ENCODE measurements at places on chromosomes 2 and 18. TPM values are rescaled to one million over a fixed set of nuclear protein-coding genes. Genes with fewer than 3 reads are reported as not detected.

Gene SPHKAP
- not detected for total RNA-seq

Gene OTOS
- not detected for total RNA-seq

Gene KCNJ3
- 0.77 TPM for total RNA-seq

Gene CFAP53
- 0.36 TPM for total RNA-seq

Gene LINC00305
- not detected for total RNA-seq

Gene RTP5
- not detected for total RNA-seq

Gene LRATD1
- 2.9 TPM for total RNA-seq

- peaks cover 44% of the 10 kb centered on the region for H3K4me1 ChIP-seq
- H3K27ac ChIP-seq = no peak overlapping the region
- H3K4me3 ChIP-seq = no peak overlapping the region
- no peak for DNase-seq
- no peaks in the 10 kb centered on the region for H3K27me3 ChIP-seq
These were observed 436.4 kb downstream of the ZNF521 start for GRCh38 chr18:24915547-24915946.

DNA sequence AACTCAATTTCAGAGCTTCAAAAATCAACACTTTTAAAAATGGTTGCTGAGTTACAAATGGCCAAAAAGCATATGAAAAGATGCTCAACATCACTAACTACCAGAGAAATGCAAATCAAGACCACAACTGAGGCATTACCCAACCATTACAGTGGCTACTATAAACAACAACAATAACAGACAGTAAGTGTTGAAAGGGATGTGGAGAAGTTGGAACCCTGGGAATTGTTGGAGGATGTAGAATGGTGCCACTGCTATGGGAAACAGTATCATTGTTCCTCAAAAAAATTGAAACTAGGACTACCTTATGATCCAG lies 173.3 kb upstream of the SPRED2 start:
- H3K27ac ChIP-seq = no peak overlapping the region
- H3K27me3 ChIP-seq = no peaks in the 10 kb centered on the region
- H3K4me1 ChIP-seq = peaks cover 20% of the 10 kb centered on the region
- H3K36me3 ChIP-seq = no peaks in the 10 kb centered on the region
- DNase-seq = no peak
- no peak overlapping the region for H3K4me3 ChIP-seq

DNA sequence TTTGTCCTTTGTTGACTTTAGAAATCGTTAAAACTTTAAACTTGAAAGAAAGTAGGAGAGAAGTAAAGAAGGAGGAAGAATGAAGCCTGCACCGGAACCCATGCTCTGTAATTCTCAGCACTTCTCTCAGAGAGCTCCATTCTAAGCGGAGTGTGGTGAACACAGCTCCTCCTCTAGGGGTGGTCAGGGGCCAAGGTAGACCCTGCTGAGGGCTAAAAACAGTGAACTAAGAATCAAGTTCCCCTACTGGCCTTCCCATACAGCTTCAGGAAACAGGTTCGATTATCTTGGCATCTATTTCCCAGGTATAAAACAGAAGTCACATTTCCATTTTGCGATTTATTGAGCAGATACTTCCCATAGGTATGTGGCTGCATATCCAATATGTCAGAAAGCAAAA lies 92.7 kb upstream of the ASAP2 start:
- H3K4me1 ChIP-seq = peaks cover 11% of the 10 kb centered on the region
- H3K27me3 ChIP-seq = no peaks in the 10 kb centered on the region
- no peak overlapping the region for H3K4me3 ChIP-seq
- no peak overlapping the region for H3K27ac ChIP-seq
- no peaks in the 10 kb centered on the region for H3K36me3 ChIP-seq
- no peak for DNase-seq

- DNase-seq = peak; percentile 30
- H3K4me1 ChIP-seq = no peaks in the 10 kb centered on the region
- peaks cover 7% of the 10 kb centered on the region for H3K36me3 ChIP-seq
- no peaks in the 10 kb centered on the region for H3K27me3 ChIP-seq
- H3K27ac ChIP-seq = no peak overlapping the region
- no peak overlapping the region for H3K4me3 ChIP-seq
These were observed 81.1 kb downstream of the RAPH1 start for GRCh38 chr2:203453858-203454451.

DNA sequence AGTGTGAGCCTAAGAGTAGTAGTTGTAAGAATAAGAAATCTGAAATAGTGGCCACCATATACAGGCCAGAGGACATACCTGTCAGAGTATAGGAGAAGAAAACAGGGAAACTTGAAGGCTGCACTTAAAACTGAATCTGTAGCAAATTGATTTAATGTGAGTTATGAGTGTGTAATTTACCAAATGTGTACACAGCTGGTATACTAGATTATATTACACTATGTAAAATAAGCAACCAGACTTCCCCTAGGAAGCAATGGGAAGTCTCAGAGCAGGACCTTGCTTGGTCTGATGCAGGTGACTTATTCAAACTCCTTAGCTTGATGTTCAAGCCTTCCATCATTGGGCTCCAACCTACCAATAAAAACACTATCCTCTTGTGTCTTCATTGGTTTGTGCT lies 17.3 kb upstream of the EPC2 start:
- H3K36me3 ChIP-seq = no peaks in the 10 kb centered on the region
- no peak for DNase-seq
- H3K4me1 ChIP-seq = no peaks in the 10 kb centered on the region
- H3K27me3 ChIP-seq = no peaks in the 10 kb centered on the region

- H3K4me1 ChIP-seq = no peaks in the 10 kb centered on the region
- no peaks in the 10 kb centered on the region for H3K27me3 ChIP-seq
- no peaks in the 10 kb centered on the region for H3K36me3 ChIP-seq
- H3K27ac ChIP-seq = no peak overlapping the region
- no peak overlapping the region for H3K4me3 ChIP-seq
These were observed 53.3 kb upstream of the UPP2 start for GRCh38 chr2:158048327-158048726.

DNA sequence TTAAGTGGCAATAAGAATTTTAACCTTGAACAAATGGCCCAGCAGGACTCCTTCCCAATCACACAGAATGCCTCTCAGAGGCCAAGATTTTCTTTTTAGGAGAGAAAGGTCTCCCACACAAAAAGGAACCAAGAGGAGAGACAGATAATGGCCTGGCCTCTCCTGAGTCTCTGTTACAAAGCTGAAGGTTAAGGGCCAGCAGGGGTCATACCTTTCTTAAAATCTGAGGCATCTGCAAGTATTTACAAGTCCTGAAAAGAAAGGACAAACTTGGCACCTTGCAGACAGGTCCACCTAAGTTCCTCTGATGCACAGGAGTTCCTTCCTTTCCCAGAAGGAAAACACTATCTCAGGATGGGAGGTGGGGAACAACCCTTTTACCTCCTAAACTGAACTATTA lies 142.3 kb downstream of the TMEM163 start:
- no peak for DNase-seq
- H3K4me3 ChIP-seq = no peak overlapping the region
- peaks cover 24% of the 10 kb centered on the region for H3K4me1 ChIP-seq
- H3K36me3 ChIP-seq = no peaks in the 10 kb centered on the region
- H3K27me3 ChIP-seq = no peaks in the 10 kb centered on the region
- no peak overlapping the region for H3K27ac ChIP-seq

DNA sequence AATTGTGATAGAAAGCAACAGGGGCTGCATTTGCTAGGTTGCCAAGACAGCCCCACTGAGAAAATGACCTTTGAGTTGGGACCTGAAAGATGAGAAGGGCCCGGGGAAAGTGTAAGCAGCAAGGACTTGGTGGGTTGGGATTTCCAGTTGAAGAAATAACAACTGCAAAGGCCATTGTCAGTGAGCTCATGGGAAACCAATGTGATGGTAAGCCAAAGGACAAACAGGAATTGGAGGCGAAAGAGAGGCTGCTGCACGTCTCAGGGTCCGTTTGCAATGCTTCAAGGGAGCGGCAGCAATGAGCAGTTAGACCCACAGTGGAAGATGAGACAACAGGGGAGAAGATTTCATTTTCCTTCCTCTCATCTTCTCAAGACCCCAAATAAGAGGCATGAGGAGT lies 51.5 kb upstream of the RGPD4 start:
- H3K4me3 ChIP-seq = no peak overlapping the region
- H3K27ac ChIP-seq = no peak overlapping the region
- no peaks in the 10 kb centered on the region for H3K4me1 ChIP-seq

- H3K36me3 ChIP-seq = no peaks in the 10 kb centered on the region
- H3K4me1 ChIP-seq = no peaks in the 10 kb centered on the region
- DNase-seq = no peak
- no peaks in the 10 kb centered on the region for H3K27me3 ChIP-seq
- H3K4me3 ChIP-seq = no peak overlapping the region
These were observed 48.8 kb downstream of the MCFD2 start for GRCh38 chr2:46866770-46867246.

- H3K4me3 ChIP-seq = no peak overlapping the region
- no peaks in the 10 kb centered on the region for H3K36me3 ChIP-seq
- H3K4me1 ChIP-seq = peaks cover 18% of the 10 kb centered on the region
- H3K27ac ChIP-seq = no peak overlapping the region
- H3K27me3 ChIP-seq = peaks cover 26% of the 10 kb centered on the region
- DNase-seq = no peak
These were observed 25.8 kb downstream of the PLB1 start for GRCh38 chr2:28521663-28522062.

DNA sequence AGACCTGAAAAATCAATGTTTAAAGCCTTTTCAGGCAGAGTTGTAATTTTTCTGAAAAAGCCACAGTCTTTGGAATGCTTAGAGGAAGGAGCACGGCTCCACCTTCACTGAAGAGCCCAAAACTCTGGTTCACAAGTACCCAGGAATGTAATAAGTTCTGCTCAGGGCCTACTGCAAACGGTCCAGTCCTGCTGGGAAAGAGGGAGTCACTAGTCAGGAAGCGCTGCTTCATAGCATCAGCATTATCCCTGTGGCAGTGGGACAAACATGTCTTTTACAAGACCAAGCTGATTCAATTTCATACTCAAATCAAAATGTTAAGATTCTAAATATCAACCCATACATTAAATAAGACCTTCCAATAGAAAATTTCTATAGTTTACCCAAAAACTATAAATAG lies 152.9 kb upstream of the PGAP1 start:
- H3K4me3 ChIP-seq = no peak overlapping the region
- H3K27me3 ChIP-seq = no peaks in the 10 kb centered on the region

GRCh38 chr2:95278051-95278471 lies 3.8 kb downstream of the PROM2 start:
- DNase-seq = no peak
- H3K4me3 ChIP-seq = no peak overlapping the region
- no peaks in the 10 kb centered on the region for H3K4me1 ChIP-seq
- H3K27ac ChIP-seq = no peak overlapping the region

DNA sequence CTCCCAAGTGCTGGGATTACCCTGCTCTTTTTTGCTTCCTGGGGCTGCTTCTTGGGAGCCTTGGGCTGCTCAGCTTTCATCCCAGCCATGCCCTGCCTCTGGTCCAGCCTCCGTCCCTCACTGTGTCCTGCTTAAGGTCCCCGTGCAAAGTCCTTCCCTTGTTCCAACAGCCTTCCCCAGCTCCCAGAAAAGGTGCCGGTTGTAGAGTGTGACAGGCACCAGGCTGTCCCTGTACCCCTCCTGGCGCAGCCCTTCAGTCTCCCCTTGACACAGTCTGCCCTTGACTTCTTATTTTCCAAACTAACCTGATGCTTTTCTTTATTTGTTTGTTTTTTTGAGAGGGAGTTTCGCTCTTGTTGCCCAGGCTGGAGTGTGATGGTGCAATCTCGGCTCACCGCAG lies 20.1 kb upstream of the ALPI start:
- no peaks in the 10 kb centered on the region for H3K4me1 ChIP-seq
- no peak for DNase-seq
- no peak overlapping the region for H3K27ac ChIP-seq
- H3K36me3 ChIP-seq = no peaks in the 10 kb centered on the region
- H3K27me3 ChIP-seq = no peaks in the 10 kb centered on the region
